ENCODE measurements at places on chromosomes 4 and X.

- DNase-seq, result no peak
Measured at GRCh38 chrX:130393451-130394074, 8.1 kb upstream of the GPR119 start.

DNA sequence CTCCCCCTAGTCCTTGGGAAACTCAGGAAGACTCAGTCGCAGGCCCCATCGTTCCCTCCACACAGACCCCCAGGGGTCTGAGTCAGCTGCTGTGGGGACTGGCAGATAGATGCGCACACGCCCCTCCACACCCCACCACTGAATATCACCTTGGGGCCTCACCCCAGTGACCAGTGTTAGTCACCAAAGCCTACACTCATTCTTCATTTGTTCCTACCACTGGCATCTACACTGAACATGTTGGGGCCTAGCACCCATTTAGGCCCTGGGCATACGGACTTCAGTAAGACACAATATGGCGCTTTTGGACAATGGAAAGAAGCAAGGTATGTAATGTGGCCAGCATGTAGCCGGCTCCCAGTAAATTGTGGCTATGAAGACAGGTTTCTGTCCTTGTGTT lies 154.1 kb upstream of the PJA1 start:
- no peak for DNase-seq

DNA sequence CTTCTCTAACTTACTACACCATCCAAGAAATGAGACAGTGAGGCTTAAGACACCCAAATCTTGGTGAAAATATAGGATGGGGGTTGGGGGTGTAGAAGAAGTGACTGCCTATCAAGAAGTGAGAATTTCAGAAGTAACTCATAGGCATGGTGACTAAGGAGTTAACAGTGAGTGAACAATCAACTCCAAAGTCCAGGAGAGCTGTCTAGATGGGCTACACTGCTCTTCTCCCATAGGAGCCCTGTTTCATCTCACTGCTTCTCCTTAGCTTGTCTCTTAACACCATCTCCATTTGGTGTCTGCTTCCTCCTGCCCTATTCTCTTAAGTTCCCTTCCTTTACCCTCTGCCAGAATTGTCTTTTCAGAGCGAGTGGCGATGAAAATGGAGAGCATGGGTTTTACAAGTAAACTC lies 22.7 kb downstream of the FABP2 start:
- DNase-seq, result no peak

DNA sequence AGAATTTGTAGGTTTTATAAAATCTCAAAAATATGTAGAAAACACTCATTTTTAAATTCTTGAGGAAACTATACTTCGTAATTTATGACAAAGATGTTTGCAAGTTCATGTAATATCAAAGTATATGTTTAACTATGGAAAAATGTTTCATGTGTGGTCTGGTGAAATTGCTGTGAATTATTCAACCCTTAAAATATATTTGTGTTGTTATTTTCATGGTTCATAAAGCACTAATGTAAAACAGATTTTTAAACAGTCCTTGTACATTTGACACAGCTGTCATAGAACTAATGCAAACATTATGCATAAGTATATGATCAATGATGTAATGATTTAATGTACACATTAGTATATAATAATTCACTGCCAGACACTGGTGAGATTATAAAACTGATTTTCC lies 83.1 kb upstream of the ARSJ start:
- DNase-seq, result no peak

GRCh38 chrX:4550018-4550417 lies 836.6 kb upstream of the PRKX start:
- no peak for DNase-seq

- DNase-seq, result no peak
Measured at GRCh38 chr4:10877076-10877475, 192.5 kb upstream of the CLNK start.

GRCh38 chr4:122010610-122011009 lies 58.8 kb upstream of the TRPC3 start:
- no peak for DNase-seq

DNA sequence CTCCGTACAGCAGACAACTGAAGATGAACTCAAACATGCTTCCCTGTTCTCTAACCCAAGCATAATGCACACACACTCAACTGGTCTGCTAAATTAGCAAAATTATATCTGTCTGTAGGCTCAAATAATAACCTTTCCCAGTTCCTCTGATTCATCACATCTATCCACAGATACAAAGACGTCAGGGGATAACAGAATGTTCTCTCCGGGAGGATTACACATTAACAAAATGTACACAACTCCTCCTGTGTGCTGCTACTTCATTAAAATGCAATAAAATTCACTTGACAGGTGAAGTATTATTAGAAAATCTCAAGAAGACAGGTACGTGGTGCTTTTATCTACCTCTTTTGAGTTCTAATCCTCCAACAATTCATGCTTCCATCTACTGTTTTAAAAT lies 57.4 kb downstream of the FAT1 start:
- DNase-seq, result no peak

DNA sequence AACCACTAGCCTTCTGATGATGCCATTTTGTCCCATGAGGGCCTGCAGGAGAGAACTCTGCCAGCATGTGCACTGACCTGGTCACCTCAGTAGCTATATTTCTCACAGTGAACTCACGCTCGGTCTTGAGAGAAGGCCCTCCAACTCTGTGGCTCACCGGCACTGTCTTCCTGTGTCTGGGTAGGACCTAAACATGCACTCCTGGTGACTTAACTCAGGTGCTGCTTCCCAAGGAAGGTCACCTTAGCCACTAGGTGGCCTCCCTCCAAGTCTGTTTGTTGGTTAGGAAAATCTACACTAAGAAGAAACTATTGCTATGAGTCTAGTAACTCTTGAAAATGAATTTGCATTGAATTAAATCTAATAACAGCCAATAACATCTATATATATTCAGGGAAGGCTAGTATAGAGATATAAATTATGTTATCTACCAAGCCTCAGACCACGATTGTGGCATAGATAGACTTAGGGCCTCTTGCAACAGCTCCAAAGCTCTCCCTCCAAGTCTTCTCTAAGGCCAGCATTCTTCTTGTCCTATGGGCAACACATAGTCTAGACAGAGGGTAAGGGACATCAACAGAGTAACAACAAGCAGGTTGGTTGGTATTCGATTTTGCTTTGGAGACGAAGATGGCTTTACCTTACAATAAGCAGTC lies 24.7 kb downstream of the TLR10 start:
- no peak for DNase-seq

DNA sequence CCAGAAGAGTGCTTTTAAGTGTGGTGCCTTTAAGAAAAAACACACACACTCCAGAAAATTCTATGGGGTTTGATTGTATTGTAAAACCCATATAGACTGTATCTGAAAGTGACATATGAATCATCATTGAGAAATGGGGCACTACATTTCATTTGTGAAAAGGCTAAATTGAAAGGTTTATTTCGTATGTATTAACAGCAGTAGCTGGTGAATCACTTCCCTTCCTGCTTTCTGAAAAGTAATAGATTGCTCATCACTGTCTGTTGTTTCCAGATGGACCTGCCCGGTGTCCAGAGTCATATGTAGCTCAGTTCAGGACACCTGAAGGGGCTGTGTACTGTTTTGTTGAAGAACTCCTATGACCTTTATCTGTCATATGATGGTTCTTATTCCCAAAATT lies 28.1 kb upstream of the HPRT1 start:
- DNase-seq, result no peak

GRCh38 chr4:89216866-89217265 lies 90.7 kb downstream of the GPRIN3 start:
- no peak for DNase-seq

DNA sequence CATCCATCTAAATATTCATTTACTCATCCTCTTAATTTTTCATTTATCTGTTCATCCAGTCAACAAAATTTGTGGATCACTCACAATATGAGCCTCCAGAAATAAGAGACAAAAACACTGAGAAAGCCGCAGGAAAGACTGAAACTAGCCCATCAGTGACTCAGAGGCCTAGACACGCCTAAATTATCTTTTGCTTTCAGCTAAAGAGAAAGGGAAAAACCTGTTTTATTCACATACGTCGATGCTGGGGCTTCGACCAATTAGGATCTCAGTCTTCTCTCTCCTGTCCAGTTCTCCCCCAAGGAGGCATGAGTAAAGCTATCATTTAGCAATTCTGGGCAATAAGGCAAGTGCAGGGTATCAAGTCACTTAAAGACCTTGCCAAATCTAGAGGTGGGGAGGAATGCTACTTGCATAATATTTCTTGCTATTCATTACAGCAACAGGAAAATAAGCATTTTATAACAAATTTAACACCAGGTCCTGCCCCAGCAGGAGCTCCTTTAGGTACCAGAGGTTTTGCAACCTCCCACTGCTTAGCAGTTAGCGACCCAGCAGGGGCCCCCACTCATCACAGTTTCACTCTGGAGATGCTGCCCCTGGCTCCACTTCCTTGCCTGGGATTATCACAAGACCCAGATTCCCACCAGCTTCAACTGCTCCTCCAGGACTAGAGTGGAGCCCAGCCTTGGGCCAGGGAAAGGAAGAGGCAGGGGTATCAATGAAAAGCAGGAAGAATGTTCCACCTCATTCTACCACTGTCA lies 30.1 kb upstream of the TMEM154 start:
- no peak for DNase-seq

DNA sequence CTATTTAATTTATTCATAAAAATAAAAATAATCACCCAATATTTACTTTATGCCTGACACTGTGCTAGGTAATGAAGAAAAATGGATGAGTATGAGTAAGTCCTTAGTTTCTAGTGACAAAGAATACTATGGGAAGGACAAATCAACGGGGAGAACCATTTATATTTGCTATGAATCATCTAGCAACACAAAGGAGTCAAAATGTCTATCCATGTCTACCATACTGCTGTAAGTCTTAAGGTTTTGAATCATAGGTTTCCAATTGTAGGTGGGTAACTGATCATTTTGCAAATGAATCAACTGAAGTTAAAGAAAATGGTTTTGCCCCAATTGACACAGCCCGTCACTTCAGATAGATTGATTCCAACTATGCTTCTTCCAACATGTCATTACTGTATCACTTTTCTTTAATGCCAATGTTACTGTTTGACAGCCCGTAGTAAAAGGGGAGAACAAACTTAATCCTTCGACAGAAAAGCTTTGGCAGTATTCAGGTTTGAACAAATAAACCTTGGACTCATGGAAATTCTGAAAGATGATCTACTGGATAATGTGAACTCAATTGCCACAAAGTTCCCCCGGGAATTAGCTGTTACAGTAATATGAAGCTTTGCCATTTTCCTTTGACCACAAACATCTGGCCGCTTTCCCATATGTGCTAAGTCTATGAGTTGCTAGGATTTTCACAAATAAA lies 3.2 kb downstream of the TDO2 start:
- no peak for DNase-seq

- DNase-seq, result no peak
Measured at GRCh38 chr4:86840858-86841257, 8.3 kb downstream of the SLC10A6 start.

- no peak for DNase-seq
Measured at GRCh38 chrX:111071542-111072277, 24.3 kb upstream of the PAK3 start.

DNA sequence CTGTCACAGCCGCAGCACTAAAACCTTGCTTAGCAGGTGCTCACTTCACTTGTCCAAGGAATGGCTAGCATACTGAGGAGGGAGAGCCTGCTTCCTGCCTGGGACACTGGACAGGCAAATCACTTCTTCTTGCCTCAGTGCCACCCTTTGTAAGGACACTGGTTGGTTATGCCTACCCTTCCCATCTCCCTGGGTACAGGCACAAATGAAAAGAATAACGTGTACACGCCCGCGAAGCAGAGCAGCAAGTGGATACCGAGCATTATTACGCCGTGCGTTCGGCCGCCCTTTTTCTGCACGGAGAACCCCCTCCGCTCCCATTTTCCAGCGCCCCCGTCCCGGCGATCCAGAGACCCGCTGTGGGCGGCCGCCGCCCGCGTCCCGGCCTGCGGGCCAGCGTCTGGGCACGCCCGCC lies 338 bp upstream of the KLHL2 start:
- DNase-seq, result no peak

DNA sequence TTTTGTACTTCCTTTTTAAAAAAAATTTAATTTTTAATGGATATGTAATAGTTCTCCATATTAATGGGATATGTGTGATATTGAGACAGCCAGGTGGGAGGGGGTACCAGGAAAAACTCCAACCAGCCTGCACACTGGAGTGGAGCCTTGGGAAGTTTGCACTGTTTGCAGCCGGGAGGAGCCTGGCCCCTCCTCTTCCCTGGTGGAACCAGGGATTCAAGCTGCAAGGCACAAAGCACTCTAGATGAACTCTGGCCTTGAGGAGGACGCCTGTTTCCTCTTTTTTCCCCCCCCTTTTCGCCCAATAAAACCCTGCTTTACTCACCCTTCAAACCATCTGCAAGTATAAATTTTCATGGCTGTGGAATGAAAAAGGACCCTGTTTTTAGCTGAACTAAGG lies 48.2 kb upstream of the GC start:
- no peak for DNase-seq

- DNase-seq, result no peak
Measured at GRCh38 chr4:153252122-153252521, 47.9 kb downstream of the TRIM2 start.

GRCh38 chrX:43633757-43634156 lies 22.3 kb upstream of the MAOA start:
- no peak for DNase-seq
